ENCODE measurements at places on chromosomes 5 and 9. TPM values are rescaled to one million over a fixed set of nuclear protein-coding genes. Genes with fewer than 3 reads are reported as not detected.

CCDC192 gene
- not detected for total RNA-seq

MRPL50 gene
- total RNA-seq = 9.4 TPM

MRPS27 gene
- 68.4 TPM for total RNA-seq

PTGR1 gene
- total RNA-seq = 67.4 TPM

UNC5A gene
- total RNA-seq = under 0.01 TPM

ZNF658 gene
- 4.0 TPM for total RNA-seq

LARP1 gene
- total RNA-seq = 76.8 TPM

TNIP1 gene
- total RNA-seq = 159 TPM

PCDHGA7 gene
- total RNA-seq = 10.3 TPM

All from smooth muscle cell of the pulmonary artery (primary cell).